Thyroid gland (tissue), 4 donors: ENCODE measurements at places on chromosomes 2 and 18. TPM values are rescaled to one million over a fixed set of nuclear protein-coding genes. Genes with fewer than 3 reads are reported as not detected.

- H3K27ac ChIP-seq: no peak overlapping the region
- DNase-seq: no peak
- no peaks in the 10 kb centered on the region for H3K4me1 ChIP-seq
- no peaks in the 10 kb centered on the region for H3K36me3 ChIP-seq
Measured at GRCh38 chr2:227701556-227701955, 16.3 kb downstream of the SLC19A3 start.

DNA sequence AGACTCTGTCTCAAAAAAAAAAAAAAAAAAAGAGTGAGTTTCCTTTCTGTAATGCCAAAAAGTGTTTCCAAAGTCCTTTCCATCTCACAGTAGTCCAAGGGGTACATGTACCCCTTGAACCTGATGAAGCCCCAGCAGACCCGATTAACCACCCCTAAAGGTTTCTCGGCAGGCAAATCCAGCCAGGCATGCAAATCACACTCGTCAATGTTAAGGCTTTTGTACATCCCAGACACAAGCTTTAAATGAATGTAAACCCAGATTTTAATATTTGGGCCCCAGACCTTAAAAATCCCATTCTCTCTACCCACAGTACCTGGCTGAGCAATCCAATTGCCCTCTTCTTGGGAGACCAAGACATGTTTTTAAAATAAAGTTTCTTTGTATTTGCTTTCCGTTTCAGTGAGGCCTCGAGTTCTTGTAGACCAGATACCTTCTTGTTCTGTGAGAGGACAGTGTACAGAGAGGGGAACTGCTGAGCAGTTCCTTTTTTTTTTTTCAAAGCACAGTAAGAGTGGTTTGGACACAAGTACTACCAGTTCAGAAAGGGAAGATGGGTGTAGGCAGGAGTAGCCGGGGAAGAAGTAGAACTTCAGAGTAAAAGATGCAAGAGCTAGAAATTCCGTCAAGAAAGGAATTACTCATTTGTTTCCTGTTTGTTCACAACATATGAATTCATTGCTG is at the start of gene NLRC4:
TSS of gene NLRC4 (minus strand) at position 465 of the 684 bp plus-strand sequence. CDS start 8,111 bp downstream, outside the sequence.
- H3K27me3 ChIP-seq: no peaks in the 10 kb centered on the region
- H3K27ac ChIP-seq: no peak within 1 kb of the TSS
- H3K4me1 ChIP-seq: no peaks in the 10 kb centered on the region
- no peaks in the 10 kb centered on the region for H3K36me3 ChIP-seq
- DNase-seq: no peak

- no peak overlapping the region for H3K27ac ChIP-seq
- H3K4me3 ChIP-seq: no peak overlapping the region
- no peaks in the 10 kb centered on the region for H3K4me1 ChIP-seq
- no peak for DNase-seq
- H3K36me3 ChIP-seq: no peaks in the 10 kb centered on the region
Measured at GRCh38 chr2:207188626-207189419, 23.1 kb upstream of the KLF7 start.

DNA sequence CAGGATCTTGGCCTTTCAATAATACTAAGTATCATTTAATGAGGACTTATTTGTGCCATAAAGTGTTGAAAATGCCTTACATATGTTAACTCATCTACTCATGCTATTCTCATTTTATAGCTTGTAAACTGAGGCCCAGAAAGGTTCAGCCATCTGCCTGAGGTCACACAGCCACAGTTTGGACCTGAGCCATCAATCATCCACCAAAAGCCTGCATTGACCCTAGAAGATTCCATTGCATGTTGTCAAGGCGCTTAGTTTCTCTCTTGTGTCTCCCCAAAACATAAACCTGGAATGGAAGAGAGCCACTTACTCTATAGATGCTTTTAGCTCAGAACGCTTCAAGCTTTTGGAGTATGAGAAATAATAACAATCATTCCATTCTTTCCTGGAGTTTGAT is 26.8 kb downstream of the NPAS2 start:
- no peaks in the 10 kb centered on the region for H3K4me1 ChIP-seq
- DNase-seq: no peak
- H3K4me3 ChIP-seq: no peak overlapping the region
- H3K36me3 ChIP-seq: no peaks in the 10 kb centered on the region
- no peak overlapping the region for H3K27ac ChIP-seq

DNA sequence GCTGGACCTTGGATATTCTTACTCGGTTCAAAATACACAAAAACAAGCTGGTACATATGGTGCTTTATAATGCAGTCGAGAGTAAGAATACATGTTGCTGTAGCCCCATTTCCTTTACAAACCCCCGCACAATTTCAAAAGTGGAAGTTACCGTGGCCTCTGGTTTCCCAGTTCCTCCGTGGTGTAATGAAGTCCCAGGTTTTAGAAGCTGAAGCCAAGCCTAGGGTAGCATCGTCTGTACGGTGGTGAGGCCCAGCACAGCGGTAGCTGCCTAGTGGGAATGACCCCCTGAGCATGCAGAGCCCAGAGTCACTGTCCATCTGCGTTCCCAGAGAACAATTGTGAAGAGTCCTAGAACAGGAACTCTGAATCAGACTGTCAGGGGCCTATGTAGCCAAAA is 171.8 kb downstream of the ASXL3 start:
- no peak overlapping the region for H3K27ac ChIP-seq
- DNase-seq: no peak
- H3K4me3 ChIP-seq: no peak overlapping the region
- H3K4me1 ChIP-seq: no peaks in the 10 kb centered on the region
- no peaks in the 10 kb centered on the region for H3K36me3 ChIP-seq

GRCh38 chr2:170155723-170156253 is 22.2 kb upstream of the MYO3B start:
- H3K36me3 ChIP-seq: no peaks in the 10 kb centered on the region
- H3K27me3 ChIP-seq: no peaks in the 10 kb centered on the region

- no peak for DNase-seq
- H3K36me3 ChIP-seq: no peaks in the 10 kb centered on the region
- H3K4me1 ChIP-seq: no peaks in the 10 kb centered on the region
- no peak overlapping the region for H3K27ac ChIP-seq
Measured at GRCh38 chr2:60445684-60446179, 107.7 kb downstream of the BCL11A start.

DNA sequence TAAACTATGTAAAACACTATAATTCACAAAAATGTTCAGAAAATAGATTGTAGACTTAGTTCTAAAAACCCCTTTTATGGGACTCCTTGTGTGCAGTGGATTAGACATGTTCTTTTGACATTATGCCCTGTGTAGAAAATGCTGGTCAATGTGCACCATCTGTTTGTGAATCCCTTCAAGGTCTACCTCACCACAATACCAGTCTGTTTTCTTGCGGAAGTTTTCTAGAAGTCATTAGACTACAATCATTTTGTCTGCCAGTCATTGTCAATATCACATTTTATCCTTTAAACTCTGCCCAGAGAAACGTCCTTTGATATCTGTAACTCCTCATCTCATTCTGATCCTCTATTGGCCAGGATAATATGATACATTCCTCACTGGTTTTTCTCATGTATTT is 7.8 kb downstream of the ITGA4 start:
- no peaks in the 10 kb centered on the region for H3K27me3 ChIP-seq
- no peak for DNase-seq
- no peak overlapping the region for H3K4me3 ChIP-seq
- H3K27ac ChIP-seq: no peak overlapping the region
- no peaks in the 10 kb centered on the region for H3K4me1 ChIP-seq
- H3K36me3 ChIP-seq: no peaks in the 10 kb centered on the region

DNA sequence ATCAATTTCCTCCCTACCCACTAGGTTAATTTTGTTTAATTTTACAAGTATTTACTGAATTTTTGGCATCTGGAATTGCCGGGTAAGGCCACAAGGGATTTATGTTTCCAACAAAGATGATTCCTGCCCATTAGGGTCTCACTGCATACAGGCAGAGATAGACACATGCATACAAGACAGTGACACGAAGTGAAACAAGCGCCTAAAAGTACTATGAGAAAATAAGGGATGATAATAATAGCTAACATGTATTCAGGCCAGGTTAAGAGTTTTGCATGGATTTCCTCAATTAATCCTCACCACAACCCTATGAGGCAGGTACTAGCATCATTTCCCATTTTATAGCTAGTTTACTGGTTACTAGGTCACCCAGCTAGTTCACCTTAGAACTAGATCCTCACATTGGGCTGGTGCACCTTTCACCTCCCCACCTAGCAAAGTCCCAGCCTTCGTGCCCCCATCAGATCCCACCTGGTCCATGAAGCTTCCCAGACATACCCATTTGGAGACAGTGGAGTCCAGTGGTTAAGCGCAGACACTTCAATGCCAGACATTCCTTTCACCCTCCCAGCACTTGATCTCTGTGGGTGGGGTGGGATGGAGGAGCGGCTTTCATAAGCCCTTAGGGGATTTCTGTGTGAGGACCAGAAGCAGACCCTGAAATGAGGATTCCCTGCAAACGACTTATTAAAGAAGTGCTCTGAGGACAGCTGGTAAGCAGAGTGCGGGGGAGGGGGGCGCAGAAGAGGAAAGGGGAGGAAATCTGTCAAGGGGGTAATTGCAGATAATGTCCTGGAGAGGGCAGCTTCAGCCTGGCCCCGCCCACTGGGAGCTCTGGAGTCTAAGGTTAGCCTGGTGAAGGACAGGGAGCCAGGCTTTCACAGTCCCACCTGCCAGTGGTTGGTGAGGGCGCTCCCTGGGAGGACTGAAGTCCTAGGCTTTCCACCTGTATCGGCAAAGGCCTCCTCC is 5.8 kb upstream of the DGUOK start:
- no peaks in the 10 kb centered on the region for H3K4me1 ChIP-seq
- no peaks in the 10 kb centered on the region for H3K27me3 ChIP-seq
- DNase-seq: peak; percentile 7
- H3K27ac ChIP-seq: no peak overlapping the region
- H3K36me3 ChIP-seq: no peaks in the 10 kb centered on the region
- no peak overlapping the region for H3K4me3 ChIP-seq

- H3K27ac ChIP-seq: no peak overlapping the region
- no peaks in the 10 kb centered on the region for H3K4me1 ChIP-seq
- DNase-seq: no peak
- no peak overlapping the region for H3K4me3 ChIP-seq
Measured at GRCh38 chr2:181438261-181438660, 18.9 kb upstream of the ITGA4 start.

DNA sequence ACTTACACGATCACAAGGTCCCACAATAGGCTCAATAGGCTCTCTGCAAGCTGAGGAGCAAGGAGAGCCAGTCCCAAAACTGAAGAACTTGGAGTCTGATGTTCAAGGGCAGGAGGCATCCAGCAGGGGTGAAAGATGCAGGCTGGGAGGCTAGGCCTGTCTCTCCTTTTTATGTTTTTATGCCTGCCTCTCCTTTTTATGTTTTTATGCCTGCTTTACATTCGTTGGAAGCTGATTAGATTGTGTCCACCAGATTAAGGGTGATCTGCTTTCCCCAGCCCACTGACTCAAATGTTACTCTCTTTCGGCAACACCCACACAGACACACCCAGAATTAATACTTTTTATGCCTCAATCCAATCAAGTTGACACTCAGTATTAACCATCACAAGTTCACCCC is 9.9 kb upstream of the GYPC start:
- H3K4me1 ChIP-seq: no peaks in the 10 kb centered on the region
- H3K4me3 ChIP-seq: no peak overlapping the region
- DNase-seq: no peak
- H3K27me3 ChIP-seq: no peaks in the 10 kb centered on the region
- H3K36me3 ChIP-seq: no peaks in the 10 kb centered on the region

- no peaks in the 10 kb centered on the region for H3K4me1 ChIP-seq
- H3K27ac ChIP-seq: no peak overlapping the region
- H3K4me3 ChIP-seq: no peak overlapping the region
Measured at GRCh38 chr2:98277162-98277859, 68.9 kb upstream of the CNGA3 start.

GRCh38 chr2:198040835-198041234 is 236.4 kb downstream of the PLCL1 start:
- H3K27ac ChIP-seq: no peak overlapping the region
- H3K36me3 ChIP-seq: no peaks in the 10 kb centered on the region
- H3K4me3 ChIP-seq: no peak overlapping the region
- H3K27me3 ChIP-seq: no peaks in the 10 kb centered on the region
- DNase-seq: no peak
- no peaks in the 10 kb centered on the region for H3K4me1 ChIP-seq

DNA sequence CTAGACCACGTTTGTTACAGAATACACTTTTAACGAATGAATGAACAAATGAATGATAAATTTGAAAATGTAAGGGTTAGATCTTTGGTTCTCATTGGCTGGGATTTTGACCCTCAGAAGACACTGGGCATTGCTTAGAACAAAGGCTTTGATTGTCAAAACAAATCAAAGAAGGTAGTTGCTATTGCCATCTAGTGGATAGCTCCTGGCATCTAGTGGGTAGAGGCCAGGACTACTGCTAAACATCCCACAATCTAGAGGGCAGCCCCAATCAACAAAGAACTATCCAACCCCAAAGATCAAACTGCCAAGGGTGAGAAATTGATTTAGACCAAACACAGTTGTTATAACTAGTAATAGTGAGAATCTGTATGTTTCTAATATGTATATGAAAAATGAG is 552.3 kb downstream of the KCNJ3 start:
- DNase-seq: no peak
- no peak overlapping the region for H3K27ac ChIP-seq
- no peak overlapping the region for H3K4me3 ChIP-seq
- H3K36me3 ChIP-seq: no peaks in the 10 kb centered on the region
- no peaks in the 10 kb centered on the region for H3K4me1 ChIP-seq
- H3K27me3 ChIP-seq: no peaks in the 10 kb centered on the region

DNA sequence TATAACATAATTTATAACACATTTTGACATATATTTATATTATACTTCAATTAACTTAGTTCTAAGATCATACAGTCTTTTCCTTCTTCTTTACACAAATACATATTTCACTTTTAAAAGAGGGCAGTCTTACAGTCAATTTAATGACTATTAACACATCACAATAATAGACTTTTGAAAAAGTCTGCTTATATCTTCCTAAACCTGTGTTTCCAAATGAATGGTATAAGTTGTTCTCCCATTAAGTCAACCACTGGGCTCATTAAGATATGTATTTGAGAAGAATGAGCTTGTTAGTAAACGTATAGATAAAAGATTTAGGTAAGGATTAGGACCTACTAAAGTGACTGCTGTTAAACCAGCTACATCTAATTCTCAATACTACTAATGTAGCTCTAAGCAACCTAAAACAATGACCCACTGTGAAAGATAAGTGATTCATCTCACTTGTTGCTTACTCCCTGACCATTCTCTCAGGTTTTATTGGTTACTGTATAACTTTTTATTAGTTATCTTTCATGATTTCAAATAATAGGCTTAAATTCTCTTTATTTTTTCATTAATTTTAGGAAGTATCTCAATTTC is 27.0 kb downstream of the SLC40A1 start:
- no peaks in the 10 kb centered on the region for H3K27me3 ChIP-seq
- H3K4me3 ChIP-seq: no peak overlapping the region
- DNase-seq: no peak
- no peaks in the 10 kb centered on the region for H3K36me3 ChIP-seq

GRCh38 chr2:44136252-44136651 is 32.4 kb upstream of the PPM1B start:
- no peaks in the 10 kb centered on the region for H3K27me3 ChIP-seq
- DNase-seq: no peak
- H3K36me3 ChIP-seq: no peaks in the 10 kb centered on the region
- no peak overlapping the region for H3K4me3 ChIP-seq
- H3K27ac ChIP-seq: no peak overlapping the region

- no peak overlapping the region for H3K27ac ChIP-seq
- H3K4me1 ChIP-seq: no peaks in the 10 kb centered on the region
- no peak for DNase-seq
Measured at GRCh38 chr2:69469784-69470183, 32.5 kb upstream of the NFU1 start.

Gene STARD6
- total RNA-seq: not detected

Gene SH3BP4
- total RNA-seq: 55.4 TPM

Gene AGXT
- total RNA-seq: not detected

Gene NAT8
- total RNA-seq: not detected

Gene POTEJ
- not detected for total RNA-seq

Gene IL36B
- not detected for total RNA-seq

Gene ADCYAP1
- 0.13 TPM for total RNA-seq
